ENCODE measurements at places on chromosomes 2 and 18.

DNA sequence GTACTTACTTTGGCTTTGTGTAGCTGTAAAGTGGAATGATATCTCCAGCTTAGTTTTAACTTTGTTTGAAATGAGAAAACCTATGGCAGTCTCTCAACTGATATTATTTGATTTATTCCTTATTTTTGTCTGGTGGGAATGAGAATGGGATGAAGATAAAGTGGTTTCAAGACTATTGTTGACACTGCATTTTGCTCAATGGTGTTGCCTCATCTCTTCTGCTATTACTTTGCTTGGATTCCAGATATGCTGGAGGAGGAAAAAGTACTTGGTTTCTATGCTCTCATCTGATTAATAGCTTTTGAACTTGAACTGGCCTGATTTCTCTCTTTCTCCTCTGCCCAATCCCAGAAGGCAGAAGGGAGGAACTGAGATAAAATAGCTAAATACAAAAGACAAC lies 198.2 kb downstream of the CTNNA2 start:
- no peak for DNase-seq

- no peak for DNase-seq
Observed at GRCh38 chr18:50749421-50749820, 70.4 kb downstream of the MRO start.

GRCh38 chr2:18200771-18201170 lies 322.3 kb downstream of the KCNS3 start:
- DNase-seq, result no peak

- no peak for DNase-seq
Observed at GRCh38 chr2:59732871-59733566, 820.4 kb downstream of the BCL11A start.

- DNase-seq, result no peak
Observed at GRCh38 chr18:634551-635045, 22.9 kb upstream of the TYMS start.

DNA sequence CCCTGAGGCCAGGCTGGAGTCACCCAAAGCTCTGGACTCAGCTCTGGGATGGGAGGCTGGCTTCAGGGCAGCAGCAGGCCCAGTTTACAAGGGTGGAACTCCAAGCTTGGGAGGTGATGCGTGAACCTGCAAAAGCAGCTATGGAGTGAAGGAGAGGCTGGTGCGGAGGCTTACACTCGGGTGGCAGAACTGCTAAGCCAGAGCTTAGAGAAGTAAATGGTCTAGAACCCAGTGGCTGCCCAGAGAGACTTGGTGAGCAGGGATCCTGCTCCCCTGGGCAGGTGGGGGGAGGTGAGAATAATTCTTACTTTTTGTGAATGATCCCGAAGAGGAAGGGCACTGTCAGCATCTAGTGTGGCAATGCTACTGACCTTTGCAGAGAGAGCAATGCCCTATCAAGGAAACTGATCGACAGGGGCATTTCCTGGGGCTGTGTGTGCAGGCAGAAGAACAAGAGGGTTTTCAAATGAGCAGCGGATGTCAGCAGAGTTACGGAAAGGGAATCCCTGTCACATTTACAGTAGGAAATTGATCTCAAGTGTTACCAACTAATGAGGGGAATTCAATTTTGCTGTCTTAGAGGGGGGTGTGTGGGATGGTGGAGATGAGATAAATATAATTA lies 80.4 kb downstream of the TGFA start:
- no peak for DNase-seq

DNA sequence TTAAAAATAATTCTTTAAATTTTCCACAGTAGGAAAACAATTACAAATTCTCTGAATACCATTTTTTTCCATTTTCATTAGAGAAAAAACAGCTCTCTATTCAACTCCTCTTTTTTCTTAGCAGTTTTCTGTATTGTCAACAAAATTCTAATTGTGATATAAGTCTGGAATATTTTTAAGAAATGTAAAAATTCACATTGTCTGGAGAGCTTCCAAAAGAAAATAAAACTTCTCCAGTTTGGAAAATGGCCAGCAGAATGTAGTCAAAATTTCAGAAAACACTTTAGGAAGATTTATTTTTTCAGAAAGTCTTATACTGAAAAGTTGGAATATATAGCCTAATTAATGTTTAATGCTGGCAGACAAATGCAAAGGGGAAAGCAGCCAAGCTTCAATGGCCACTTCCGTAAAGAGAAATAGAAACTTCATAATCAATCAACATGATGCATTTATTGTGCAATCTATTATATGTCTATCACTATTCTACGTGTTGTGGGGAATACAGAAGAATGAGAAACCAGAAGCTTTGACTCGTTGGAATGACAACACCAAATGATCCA lies 733.2 kb upstream of the PKDCC start:
- no peak for DNase-seq

DNA sequence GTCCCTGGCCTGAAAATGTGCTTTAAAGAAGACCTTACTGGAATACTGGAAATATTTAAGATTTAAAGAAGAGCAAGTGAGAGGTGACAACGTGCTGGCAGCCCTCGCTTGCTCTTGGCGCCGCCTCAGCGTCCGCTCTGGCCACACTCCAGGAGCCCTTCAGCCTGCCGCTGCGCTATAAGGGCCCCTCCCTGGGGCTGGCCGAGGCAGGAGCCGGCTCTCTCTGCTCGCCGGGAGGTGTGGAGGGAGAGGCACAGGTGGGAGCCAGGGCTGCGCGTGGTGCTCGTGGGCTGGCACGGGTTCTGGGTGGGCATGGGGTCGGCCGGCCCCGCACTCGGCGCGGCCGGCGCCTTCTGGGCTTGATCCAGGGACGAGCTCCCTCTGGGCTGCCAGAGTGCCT lies 2.9 kb upstream of the COQ10B start:
- DNase-seq, result no peak

DNA sequence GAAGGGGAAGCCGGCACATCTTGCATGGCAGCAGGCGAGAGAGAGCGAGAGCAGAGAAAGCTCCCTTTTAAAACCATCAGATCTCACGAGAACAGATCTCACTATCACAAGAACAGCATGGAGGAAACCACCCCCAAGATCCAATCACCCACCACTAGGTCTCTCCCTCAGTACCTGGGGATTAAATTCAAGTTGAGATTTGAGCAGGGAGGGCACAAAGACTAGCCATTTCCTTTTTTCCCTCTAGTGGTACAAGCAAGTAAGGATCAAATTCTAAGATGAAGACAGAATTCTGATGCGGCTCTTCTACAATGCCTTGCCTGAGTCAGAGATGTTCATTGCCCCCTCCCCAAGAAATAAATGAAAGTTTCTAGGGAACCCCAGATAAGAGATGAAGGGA lies 45.6 kb upstream of the ANKRD44 start:
- no peak for DNase-seq

DNA sequence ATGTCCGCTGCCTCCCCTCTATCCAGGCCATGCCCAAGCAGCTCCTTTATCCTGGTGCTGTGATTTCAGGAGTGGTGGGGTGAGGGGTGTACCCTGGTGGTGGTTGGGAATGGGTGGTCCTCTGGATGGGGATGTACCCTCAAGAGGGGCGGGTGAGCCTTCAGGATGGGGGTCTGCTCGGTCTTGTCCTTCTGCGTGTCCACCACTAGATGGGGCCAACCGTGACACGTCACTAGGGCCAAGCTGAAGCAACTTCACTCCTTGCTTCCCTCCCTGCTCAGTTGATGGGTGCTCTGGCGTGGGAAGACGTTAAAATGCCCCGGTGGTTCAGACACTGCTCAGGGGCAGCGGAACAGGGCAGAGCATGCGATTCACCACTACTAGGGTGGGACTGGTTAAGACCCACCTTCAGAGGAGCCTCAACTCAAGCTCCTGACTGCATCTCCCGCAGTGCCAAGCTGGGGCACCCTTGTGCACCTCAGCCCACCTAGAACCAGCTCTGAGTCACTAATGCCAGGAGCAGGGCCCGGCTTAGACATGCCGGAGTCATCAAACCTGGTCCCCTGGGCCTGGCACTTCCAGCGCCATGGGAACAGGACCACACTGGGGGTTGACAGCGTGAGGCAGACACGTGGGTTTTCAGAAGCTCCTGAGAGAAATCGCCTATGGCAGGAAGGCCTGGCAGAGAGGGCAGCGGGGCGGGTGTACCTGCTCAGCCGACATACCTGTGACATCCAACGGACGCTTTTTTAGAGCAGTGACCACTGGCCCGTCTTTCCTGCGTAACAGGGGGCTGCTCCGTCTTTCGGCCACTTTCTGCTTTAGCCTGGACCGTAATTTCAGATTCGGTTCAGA lies 256.7 kb downstream of the HDAC4 start:
- no peak for DNase-seq

DNA sequence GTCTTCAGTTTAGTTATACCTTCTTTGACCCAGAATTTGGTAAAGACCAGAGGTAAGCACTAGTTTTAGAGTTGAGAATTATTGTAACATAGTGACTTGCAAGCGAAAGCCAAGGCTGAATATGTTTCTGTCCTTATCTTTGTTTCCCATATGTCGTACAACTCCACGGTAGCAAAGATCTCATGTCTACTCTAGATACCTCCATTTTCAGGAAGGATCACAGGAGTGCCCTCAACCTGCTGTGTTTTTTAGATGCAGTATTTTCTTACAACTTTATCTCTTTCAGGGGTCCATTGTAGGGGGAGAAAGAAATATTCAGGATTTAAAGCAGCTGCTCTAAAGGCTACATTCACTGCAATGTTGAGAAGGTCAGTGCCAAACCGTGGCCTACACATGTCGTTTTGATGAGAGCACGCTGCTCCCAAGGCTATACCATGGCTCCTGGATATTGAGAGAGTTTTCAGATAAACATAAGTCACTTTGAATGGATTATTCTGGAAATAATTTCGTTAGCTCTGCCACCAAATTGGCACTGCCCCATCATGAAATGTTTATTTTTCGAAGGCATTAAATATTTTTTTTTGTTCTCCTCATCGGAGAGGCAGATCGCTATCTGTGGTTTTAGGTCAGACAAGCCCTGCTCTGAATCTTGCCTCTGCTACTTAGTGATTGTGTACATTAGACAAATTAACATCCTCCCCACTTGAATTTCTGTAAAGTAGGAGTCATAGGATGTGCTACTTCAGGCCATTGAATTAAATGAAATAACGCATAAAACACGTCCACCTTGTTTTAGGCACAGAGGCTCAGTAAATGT lies 2.1 kb downstream of the RHBDD1 start:
- DNase-seq, result no peak

GRCh38 chr18:62524440-62525200 lies 1.8 kb downstream of the ZCCHC2 start:
- DNase-seq, result peak; percentile 79

DNA sequence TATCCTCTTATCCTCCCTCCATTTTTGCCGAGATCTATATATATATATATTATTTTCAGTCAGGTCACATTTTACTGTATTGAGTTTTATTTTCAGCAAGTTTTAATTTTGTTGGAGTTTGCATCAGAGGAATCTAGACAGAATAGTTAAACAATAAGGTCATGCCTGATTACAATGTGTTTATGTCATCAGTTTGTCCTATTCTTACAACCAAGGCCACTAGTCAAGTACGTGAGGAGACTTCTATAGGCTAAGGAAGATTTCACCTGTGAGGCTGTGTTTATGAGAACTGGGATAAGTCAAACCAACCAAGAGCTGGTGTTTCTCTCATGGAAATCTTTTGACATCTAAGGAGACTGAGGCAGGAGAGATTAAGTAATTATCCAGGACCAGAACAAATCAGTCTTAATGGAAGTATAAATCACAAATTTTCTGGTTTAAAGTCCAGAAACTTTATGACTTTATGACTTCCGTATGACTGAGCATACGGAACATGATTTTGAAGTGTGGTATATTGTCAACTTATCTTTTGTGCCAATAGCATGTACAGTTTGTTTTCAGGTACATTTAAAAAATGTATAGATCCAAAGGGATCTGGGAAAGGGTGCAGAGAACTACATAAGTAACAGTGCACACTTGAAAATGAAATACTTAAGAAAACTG lies 100.0 kb upstream of the DTNA start:
- DNase-seq, result no peak

GRCh38 chr2:79874015-79874414 lies 361.2 kb downstream of the CTNNA2 start:
- DNase-seq, result no peak

DNA sequence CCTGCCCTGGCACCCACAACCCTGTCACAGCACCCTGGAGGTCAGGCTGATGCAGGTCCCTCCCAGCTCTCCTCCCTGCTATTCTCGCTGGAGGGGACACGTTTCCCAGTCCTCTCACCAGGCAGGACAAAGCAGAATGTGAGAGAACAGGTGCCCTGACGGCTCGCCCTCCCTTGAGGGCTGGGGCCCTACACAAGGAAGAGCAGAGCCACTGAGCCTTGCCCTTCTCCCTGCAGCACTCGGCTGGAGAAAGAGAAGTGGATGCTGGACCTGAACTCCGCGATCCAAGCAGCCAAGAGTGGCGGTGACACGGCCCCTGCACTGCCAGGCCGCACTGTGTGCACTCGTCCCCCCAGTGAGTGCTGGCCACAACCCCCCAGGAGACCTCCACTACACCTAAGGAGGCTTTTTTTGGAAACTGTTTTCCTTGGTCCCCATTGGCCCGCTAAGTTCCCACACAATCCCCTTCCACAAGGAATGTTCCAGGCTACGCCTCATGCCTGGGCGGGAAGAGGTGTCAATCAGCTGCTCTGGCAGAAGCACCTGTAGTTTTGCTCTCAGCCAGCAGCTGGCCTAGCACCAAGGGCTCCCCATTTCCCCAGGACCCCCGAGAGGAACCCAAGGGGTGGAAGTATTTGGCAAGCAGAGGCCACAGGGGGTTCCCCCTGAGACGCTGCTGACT lies 17.4 kb downstream of the STK25 start:
- no peak for DNase-seq

DNA sequence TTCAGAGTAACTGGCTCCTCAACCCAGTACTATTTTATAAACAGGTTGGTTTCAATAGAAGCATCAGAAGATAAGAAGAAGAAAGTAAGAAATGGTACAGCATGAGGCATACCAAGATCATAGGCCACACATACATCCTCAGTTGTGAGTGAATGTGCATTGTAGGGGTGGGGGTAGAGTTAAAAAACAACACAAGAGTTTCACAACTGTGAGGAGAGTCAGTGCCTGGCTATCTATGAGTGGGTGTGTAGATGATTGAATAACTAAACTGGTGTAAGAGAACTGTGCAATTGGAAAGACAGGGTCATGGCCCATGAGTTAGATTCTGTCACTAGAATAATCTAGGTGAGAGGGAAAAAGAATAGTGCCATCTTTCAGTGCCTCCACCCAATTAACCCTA lies 748.2 kb upstream of the ACVR2A start:
- DNase-seq, result no peak

DNA sequence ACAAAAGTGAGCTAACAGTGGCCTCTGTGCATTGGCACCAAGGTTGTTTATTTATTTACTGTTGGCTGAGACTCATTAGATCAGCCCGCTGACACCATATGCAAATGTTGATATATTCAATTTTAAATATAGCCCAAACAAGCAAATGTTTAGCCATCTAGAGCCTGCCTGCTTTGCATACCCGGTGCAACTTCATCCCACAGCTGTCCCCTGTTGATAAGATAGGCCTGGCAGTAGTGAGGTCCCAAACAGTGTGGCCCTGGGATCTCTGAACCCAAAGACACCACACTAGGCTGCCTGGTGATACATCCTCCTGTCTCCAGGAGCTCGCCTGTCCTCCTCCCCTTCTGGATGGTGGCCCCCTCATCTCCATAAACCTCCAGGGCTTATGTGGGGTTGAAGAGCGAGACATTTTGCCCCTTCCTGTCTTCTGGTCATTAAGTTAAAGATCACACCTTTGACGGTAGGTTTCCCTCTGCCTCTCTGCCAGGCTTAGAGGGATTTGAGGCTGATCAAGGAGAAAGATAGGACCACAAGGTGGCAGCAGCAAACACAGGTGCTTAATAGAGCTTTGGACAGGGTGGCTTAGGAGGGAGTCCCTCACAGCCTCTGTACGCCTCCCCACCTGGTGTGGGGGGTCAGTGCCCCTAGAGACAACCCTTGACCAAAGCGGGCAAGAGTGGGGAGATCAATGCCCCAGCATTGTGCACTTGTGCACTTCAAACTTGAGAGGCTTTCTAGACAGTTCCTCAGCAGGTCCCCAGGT lies 23.7 kb upstream of the MYO5B start:
- DNase-seq, result no peak
